ENCODE measurements at places on chromosomes 13 and 19. TPM values are rescaled to one million over a fixed set of nuclear protein-coding genes. Genes with fewer than 3 reads are reported as not detected.

GRCh38 chr19:11457115-11457514 lies 21.7 kb downstream of the PRKCSH start:
- no peak for DNase-seq
- H3K27ac ChIP-seq: no peak overlapping the region
- H3K36me3 ChIP-seq: no peaks in the 10 kb centered on the region
- H3K4me3 ChIP-seq: no peak overlapping the region
- H3K4me1 ChIP-seq: no peaks in the 10 kb centered on the region
- H3K27me3 ChIP-seq: peaks cover 9% of the 10 kb centered on the region

DNA sequence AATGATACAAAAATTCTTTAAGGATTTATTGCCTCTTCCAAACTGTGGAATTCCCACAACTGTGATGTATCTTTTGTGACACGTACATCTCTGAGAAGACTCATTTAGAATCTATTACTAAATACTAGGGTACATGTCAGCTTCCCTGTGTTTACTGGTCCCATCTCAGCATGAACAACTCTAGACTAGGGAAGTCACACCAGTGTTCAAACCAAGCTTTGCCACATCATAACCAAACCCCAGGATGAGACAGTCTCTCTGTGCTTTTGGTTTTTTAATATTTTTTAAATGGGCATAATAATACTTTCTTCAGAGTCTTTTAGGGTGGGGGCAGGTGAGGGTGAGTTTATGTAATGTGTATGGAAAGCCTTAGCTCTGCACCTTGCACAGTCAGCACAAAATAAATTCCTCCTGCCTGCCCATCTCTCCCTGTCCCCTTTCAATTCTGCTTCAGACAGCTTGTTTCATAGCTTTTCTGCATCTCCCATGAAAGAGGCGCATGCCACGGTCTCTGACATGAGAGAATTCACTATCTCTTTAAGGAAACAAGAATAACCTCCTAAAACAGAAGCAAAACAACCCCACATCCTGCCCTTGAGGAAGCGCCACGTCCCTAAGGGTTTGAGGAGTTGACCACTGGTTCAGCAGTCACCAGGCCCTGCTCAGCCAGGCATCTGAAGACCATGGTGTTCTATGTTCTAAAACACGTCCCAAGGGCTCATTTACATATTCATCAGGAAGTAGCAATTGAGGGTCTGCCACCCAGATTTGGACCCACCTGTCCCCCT lies 174.5 kb downstream of the USP12 start:
- DNase-seq: no peak
- peak overlapping the region; percentile 49 for H3K27ac ChIP-seq
- H3K4me1 ChIP-seq: peaks cover 8% of the 10 kb centered on the region
- H3K27me3 ChIP-seq: peaks cover 8% of the 10 kb centered on the region
- H3K36me3 ChIP-seq: no peaks in the 10 kb centered on the region
- peak overlapping the region; percentile 34 for H3K4me3 ChIP-seq

The ZNF181 gene
- 3.1 TPM for total RNA-seq

DNA sequence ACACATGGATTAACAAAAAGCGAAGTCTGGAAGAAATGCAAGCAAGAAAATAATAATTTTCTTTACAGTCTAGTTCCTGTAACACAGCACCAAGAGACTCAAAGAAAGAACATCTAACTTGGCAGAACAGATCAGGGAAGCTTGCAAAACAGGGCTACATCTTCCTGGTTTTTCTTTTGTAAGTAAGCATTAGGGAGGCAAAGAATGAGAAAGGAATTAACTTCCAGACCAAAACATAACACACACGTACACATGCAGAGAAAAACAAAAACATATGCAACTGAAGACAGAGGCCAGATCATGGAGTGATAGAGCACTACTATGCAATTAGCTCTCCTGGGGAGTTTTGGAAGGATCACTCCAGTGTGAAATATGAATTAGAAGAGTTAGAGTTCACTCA lies 120.5 kb downstream of the DIAPH3 start:
- H3K27me3 ChIP-seq: no peaks in the 10 kb centered on the region
- H3K4me1 ChIP-seq: no peaks in the 10 kb centered on the region
- no peak for DNase-seq
- peaks cover 12% of the 10 kb centered on the region for H3K36me3 ChIP-seq

The ZNF317 gene
- 50.7 TPM for total RNA-seq

The TNFSF9 gene
- 9.7 TPM for total RNA-seq

DNA sequence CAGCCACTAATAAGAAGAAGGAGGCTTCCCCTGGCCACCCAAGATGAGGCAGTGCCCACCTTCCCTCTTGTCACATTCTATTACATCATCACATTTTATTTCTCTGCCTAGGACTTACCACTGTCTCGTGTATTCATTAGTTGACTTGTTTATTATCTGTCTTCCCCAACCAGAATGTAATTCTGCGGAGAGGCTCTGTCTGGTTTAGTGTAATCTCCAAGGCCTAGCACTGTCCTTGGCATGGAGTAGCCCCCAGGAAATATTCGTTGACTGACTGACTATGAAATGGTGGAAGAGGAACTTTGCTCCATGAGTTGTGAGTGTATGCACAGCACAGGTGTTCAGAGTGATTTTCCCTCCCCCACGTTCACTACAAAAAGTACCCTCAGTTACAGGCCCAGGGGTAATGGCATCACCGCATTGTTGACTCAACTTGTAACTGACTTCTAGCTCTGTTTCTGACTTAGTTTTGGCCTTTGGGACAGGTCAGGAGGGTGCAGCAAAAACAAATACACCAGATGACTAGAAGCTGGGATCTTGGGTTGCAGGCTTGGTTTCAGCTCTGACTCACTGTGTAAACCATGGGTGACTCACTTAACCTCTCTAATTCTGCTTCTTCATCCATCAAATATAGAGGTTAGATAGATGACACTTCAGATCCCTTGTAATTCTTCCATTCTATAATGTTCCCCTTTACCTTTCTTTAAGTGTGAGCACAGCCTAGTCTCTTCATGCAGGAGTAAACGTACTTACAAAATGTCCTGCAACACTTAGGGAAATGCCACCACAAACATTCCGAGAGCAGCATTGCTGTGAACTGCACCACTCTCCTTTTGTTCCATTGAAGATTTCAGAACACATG lies 229.7 kb downstream of the KCNRG start:
- peak overlapping the region; percentile 73 for H3K27ac ChIP-seq
- DNase-seq: peak; percentile 53
- H3K4me1 ChIP-seq: peaks cover 56% of the 10 kb centered on the region
- peak overlapping the region; percentile 20 for H3K4me3 ChIP-seq
- H3K27me3 ChIP-seq: peaks cover 21% of the 10 kb centered on the region

DNA sequence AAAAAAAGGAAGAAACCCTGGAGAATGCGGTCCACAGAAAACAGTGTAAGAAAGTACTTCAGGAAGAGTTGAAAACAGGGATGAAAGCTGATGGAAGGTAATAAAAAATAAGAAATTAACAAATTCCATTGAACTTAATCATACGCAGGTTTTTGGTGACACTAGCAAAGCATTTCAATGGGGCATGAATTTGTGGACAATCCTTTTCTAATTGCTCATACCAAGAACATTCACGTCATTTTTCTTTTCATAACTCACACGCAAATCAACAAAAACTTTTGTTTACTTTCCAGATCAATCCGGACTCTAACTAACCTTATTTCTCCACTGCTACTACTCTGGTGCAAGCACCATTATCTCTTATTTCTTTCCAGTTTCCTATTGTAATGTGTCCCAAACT lies 1195.0 kb downstream of the SLITRK5 start:
- H3K4me1 ChIP-seq: no peaks in the 10 kb centered on the region
- no peak for DNase-seq
- no peaks in the 10 kb centered on the region for H3K36me3 ChIP-seq
- no peak overlapping the region for H3K4me3 ChIP-seq
- no peak overlapping the region for H3K27ac ChIP-seq
- H3K27me3 ChIP-seq: no peaks in the 10 kb centered on the region

The S1PR4 gene
- 45.3 TPM for total RNA-seq

The LILRB5 gene
- total RNA-seq: not detected

- no peaks in the 10 kb centered on the region for H3K4me1 ChIP-seq
- H3K27me3 ChIP-seq: peaks cover 15% of the 10 kb centered on the region
- H3K36me3 ChIP-seq: no peaks in the 10 kb centered on the region
- H3K27ac ChIP-seq: no peak overlapping the region
Measured at GRCh38 chr13:23547000-23547590, 23.1 kb upstream of the TNFRSF19 start.

The KIR3DL2 gene
- total RNA-seq: 0.65 TPM

GRCh38 chr13:76813000-76813691 lies 73.1 kb downstream of the KCTD12 start:
- no peaks in the 10 kb centered on the region for H3K36me3 ChIP-seq
- peaks cover 8% of the 10 kb centered on the region for H3K27me3 ChIP-seq
- H3K4me1 ChIP-seq: no peaks in the 10 kb centered on the region

DNA sequence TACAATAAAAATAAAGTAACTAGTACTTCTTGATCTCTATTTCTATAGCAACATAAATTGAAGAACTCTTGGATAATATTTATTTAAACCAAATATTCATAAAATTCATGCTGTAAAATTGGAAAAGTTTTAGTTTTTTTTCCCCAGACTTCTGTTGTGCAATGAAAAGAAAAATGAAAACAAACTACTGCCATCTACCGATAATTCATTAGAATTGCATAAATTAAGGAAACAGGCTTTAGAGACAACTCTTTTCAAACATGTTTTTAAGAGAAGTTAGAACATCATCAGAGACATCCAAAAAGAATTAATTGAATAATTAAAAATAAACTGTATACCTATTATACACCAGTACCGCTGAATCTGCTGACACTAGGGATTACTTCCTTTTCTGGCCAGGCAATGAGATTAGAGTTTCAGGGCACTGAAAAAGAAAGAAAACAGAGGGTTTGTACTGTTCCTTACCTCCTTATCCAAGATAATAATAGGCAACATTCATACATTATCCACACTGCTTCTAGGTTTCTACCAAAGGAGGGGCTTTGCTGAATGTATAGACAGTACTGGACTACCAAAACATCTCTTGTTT lies 4.9 kb downstream of the CCDC122 start:
- peaks cover 15% of the 10 kb centered on the region for H3K4me1 ChIP-seq
- H3K27me3 ChIP-seq: peaks cover 9% of the 10 kb centered on the region
- DNase-seq: no peak

The NLRP11 gene
- not detected for total RNA-seq

DNA sequence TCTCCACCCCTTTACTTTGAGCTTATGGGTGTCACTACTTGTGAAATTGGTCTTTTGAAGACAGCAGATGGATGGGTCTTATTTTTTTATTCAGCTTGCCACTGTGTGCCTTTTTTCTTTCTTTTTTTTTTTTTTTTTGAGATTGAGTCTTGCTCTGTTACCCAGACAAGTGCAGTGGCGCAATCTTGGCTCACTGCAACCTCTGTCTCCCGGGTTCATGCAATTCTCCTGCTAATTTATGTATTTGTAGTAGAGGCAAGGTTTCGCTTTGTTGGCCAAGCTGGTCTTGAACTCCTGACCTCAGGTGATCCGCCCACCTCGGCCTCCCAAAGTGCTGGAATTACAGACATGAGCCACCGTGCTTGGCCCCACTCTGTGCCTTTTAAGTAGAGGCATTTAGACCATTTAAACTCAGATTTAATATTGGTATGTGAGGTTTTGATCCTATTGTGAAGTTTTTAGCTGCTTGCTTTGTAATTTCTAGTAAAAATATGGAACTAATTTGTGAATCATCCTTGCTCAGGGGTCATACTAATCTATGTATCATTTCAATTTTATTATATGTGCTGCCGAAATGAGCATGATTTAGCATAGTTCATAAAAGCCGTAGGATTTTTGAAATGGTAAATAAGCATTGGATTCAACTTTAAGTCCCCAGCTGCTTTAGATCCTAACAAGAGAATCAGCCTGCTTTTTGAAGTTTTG lies 584.5 kb downstream of the SLITRK1 start:
- H3K4me1 ChIP-seq: no peaks in the 10 kb centered on the region
- no peak overlapping the region for H3K4me3 ChIP-seq
- no peaks in the 10 kb centered on the region for H3K27me3 ChIP-seq
- no peak overlapping the region for H3K27ac ChIP-seq

DNA sequence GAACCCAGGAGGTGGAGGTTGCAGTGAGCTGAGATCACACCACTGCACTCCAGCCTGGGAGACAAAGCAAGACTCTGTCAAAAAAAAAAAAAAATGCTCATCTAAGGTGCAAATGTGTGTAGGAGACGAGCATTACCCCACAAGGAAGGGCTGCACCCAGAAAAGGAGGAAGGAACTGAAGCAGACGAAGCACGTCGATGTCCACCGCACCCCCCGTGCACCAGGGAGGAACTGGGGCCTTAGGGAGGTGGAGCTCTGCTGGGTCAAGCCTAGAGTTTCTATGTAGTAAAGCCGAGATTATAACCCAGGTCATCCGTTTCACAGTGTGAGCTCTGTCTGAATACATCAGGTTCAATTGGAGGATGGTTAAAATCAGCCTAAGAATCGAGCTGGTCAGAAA lies 1.1 kb downstream of the VSTM1 start:
- H3K36me3 ChIP-seq: no peaks in the 10 kb centered on the region
- no peak overlapping the region for H3K27ac ChIP-seq
- peaks cover 5% of the 10 kb centered on the region for H3K27me3 ChIP-seq
- DNase-seq: no peak

- H3K36me3 ChIP-seq: peaks cover 42% of the 10 kb centered on the region
- no peak overlapping the region for H3K4me3 ChIP-seq
- H3K4me1 ChIP-seq: no peaks in the 10 kb centered on the region
- no peak for DNase-seq
- no peak overlapping the region for H3K27ac ChIP-seq
- H3K27me3 ChIP-seq: no peaks in the 10 kb centered on the region
Measured at GRCh38 chr19:27776524-27776923, 1436.4 kb downstream of the UQCRFS1 start.

The DIRAS1 gene
- not detected for total RNA-seq

DNA sequence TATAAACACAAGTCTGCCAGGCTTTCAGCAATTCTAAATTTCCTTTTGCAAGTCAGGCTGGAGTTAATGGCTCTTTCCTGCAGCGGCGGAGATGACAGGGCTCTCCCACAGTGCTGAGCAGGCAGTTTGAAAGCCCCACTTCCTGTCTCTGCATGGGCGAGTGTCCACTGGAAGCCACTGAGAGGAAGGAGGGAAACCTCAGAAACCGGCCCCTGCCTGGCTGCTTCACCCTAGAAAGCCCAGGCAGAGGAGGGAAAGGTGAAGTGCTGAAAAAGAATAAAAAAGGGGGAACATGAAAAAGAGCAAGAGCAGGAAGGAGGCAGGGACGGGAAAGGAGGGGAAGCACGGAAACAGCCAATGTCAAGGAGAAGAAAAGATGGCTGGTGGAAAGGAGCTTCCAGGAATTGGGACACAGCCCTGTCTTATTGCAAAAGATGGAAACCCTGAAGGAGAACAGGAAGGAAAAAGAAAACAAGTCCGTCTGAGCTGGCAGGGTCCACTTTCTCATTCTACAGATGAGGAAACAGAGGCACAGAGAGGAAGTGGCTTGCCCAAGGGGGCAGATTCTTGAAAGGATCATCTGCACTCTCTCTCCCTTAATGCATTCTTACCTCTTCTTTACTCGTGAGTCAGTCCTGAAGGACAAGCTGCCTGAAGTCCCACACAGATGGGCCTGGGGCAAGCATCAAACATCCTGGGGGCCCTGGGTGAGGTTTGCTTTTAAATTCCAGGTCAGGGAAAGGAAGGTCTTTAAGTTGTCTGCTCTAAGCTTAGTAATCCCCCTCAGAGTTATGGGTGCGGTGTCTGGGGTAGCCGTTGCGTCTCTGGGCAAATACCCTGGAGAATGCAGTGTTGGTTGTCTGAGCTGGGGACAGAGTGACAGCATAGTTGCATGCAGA lies 38.8 kb upstream of the ALOX5AP start:
- DNase-seq: no peak
- peaks cover 36% of the 10 kb centered on the region for H3K4me1 ChIP-seq
- no peak overlapping the region for H3K4me3 ChIP-seq
- peaks cover 25% of the 10 kb centered on the region for H3K27me3 ChIP-seq
- no peaks in the 10 kb centered on the region for H3K36me3 ChIP-seq

The ENOX1 gene
- total RNA-seq: 0.17 TPM

All from activated T-helper 1 cell treated with anti-CD3 and anti-CD28 coated beads, Interleukin-12 subunit alpha, Interleukin-12 subunit beta, Interleukin-2, Interleukin-4 antibody, amounts not matched to agents 30 ng/mL and 10 ng/mL and 1 ng/mL, durations not matched to agents 14 hours and 24 hours and 36 hours (primary cell).